ENCODE measurements at places on chromosomes 4 and X. TPM values are rescaled to one million over a fixed set of nuclear protein-coding genes. Genes with fewer than 3 reads are reported as not detected.

ART3 gene
- total RNA-seq: not detected

SPANXN4 gene
- not detected for total RNA-seq

RNF150 gene
- total RNA-seq: 0.13 TPM

CHRNA9 gene
- not detected for total RNA-seq

TEC gene
- total RNA-seq: 1.8 TPM

MMRN1 gene
- total RNA-seq: 0.13 TPM

DUX4 gene
- not detected for total RNA-seq

DMD gene
- total RNA-seq: 0.65 TPM

IL15 gene
- total RNA-seq: 1.3 TPM

MAGEA2B gene
- total RNA-seq: not detected

AGA gene
- total RNA-seq: 44.6 TPM

RBM46 gene
- total RNA-seq: under 0.01 TPM

NCBP2L gene
- not detected for total RNA-seq

MID2 gene
- 32.4 TPM for total RNA-seq

SPANXA2 gene
- total RNA-seq: 0.22 TPM

RIPPLY1 gene
- 0.13 TPM for total RNA-seq

UCP1 gene
- total RNA-seq: not detected

LUZP4 gene
- not detected for total RNA-seq

HPGDS gene
- not detected for total RNA-seq

PDE6B gene
- 0.43 TPM for total RNA-seq

APELA gene
- total RNA-seq: not detected

AFM gene
- not detected for total RNA-seq

DRD5 gene
- not detected for total RNA-seq

CSAG3 gene
- not detected for total RNA-seq

TRIM60 gene
- not detected for total RNA-seq

CLGN gene
- total RNA-seq: 0.39 TPM

HSD17B13 gene
- total RNA-seq: under 0.01 TPM

SLC9A6 gene
- total RNA-seq: 27.0 TPM

ATP1B4 gene
- total RNA-seq: not detected

NXF2B gene
- total RNA-seq: not detected

SLC49A3 gene
- 10.7 TPM for total RNA-seq

CT45A2 gene
- not detected for total RNA-seq

CDX4 gene
- total RNA-seq: not detected

PDZD4 gene
- total RNA-seq: 0.97 TPM

SPANXB1 gene
- total RNA-seq: not detected

TEX13C gene
- not detected for total RNA-seq

TMEM31 gene
- 0.32 TPM for total RNA-seq

EMCN gene
- 0.43 TPM for total RNA-seq

TASL gene
- total RNA-seq: not detected

CPE gene
- total RNA-seq: 18.2 TPM

TLR6 gene
- 6.1 TPM for total RNA-seq

GLRA2 gene
- not detected for total RNA-seq

METTL14 gene
- 29.4 TPM for total RNA-seq

NR0B1 gene
- not detected for total RNA-seq

RAB41 gene
- total RNA-seq: not detected

VEGFD gene
- total RNA-seq: 0.32 TPM

HPF1 gene
- total RNA-seq: 44.8 TPM

SLITRK2 gene
- total RNA-seq: not detected

VCX gene
- not detected for total RNA-seq

RHOXF2B gene
- not detected for total RNA-seq

STPG2 gene
- 0.65 TPM for total RNA-seq

KLHL34 gene
- 0.26 TPM for total RNA-seq

CCKAR gene
- 0.91 TPM for total RNA-seq

PNMA6F gene
- not detected for total RNA-seq

GATA1 gene
- not detected for total RNA-seq

SYAP1 gene
- 57.1 TPM for total RNA-seq

Data from articular chondrocyte of knee joint (primary cell).